ENCODE measurements at places on chromosomes 13 and 19. TPM values are rescaled to one million over a fixed set of nuclear protein-coding genes. Genes with fewer than 3 reads are reported as not detected.

DNA sequence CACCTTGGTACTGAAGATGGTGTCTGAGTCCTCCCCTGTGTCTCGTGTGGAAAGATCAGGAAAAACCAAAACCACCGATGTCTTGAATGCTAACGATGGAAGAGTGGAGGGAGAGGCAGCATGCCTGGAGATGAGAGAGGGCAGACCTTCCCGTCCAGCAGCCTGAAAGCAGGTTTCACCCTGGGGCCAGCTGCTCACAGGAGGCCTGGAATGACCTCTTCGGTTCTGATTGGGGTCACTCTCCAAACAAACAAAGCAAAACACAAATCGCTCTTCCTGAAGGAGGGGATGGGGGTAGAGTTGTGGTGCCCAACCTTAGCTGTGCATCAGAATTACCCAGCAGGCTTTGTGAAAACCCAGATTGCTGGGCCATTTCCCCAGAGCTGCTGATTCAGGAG lies 142.3 kb upstream of the SOX1 start:
- DNase-seq: no peak

DNA sequence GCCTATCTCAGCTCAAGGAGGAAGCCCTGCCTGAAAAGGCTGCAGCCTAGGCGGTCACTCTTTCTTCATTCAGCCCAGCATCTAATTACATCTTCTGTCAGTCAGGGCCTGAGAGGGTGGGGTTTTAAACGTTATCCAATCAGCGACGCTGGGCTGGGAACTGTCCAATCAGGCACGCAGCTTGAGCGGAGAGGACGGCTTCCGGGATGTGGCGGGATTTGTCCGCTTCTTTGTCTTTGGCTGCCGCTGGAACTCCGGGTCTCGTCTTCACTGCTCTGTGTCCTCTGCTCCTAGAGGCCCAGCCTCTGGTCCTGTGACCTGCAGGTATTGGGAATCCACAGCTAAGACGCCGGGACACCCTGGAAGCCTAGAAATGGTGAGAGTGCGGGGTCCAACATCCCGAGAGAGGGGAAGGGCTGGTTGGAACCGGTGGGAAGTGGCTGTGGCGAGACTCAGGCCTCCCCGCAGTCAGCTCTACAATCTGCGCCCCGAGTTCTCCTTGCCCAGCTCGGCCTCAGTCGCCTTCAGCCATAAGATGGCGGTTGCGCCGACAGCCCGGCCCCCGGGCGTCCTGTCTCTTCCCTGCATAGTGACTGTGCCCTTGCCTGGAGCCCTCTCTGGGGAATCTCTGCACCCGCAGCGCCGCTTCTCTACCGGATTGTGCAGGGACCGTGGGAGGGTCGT lies at the start of gene ZNF738:
TSS of gene ZNF738 (plus strand) at position 233 of the 684 bp plus-strand sequence. CDS start at position 374, 141 bp downstream.
- peak; percentile 93 for DNase-seq

DNA sequence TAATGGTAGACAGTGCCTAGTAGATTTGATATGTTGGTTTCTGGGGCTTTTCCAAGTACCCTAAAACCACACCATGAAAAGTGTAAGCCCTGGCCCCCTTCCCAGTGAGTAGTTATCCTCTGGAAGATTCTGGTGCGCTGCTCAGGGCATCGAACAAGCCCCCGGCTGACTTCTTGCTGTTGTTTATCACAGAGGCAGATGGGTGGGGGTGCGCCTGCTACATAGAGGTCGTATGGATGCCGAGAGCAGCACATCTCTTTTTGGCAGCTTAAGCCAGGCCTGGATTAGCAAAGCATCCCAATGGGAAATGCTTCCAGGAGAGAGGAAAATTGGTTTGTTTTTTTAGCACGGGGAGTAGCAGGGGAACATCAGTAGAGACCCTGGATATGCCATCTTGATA lies 26.3 kb upstream of the SPATA13 start:
- DNase-seq: no peak

DNA sequence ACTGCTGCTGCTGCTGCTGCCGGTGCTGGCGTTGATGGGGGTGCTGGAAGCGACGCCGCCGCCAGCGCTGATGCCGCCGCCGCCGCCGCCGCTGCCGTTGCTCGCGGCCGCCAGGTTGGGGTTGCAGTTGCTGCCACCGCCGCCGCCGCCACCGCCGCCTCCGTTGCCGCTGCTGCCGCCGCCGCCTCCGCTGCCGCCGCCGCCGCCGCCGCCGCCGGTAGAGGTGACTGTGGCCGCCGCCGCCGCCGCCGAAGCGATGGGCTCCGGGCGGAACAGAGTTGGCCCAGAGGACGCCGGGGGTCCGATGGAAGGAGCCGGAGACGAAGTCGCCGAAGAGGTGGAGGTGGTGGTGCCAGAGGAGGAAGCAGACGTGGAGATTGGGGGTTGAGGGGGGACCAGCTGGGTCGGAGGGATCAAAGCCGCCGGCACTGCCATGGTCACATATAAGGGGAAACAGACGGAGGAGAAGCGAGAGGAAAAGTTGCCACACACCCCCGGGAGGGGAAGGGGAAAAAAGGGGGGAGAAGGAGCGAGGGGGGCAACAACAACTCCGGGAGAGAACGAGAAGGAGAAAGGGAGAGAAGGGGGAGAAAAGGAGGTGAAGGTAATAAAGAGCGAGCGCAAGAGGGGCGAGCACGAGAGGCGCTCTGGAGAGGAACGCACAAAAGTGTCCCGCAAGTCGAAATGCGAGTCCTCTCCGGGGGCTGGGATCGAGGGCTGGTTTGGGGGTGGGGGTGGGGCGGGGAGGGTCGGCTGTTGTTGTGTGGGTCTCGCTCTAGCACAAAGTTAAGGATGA lies 471 bp downstream of the DACH1 start:
- DNase-seq: peak; percentile 67

GRCh38 chr19:8307400-8307964 lies 676 bp downstream of the CD320 start:
- peak; percentile 72 for DNase-seq

DNA sequence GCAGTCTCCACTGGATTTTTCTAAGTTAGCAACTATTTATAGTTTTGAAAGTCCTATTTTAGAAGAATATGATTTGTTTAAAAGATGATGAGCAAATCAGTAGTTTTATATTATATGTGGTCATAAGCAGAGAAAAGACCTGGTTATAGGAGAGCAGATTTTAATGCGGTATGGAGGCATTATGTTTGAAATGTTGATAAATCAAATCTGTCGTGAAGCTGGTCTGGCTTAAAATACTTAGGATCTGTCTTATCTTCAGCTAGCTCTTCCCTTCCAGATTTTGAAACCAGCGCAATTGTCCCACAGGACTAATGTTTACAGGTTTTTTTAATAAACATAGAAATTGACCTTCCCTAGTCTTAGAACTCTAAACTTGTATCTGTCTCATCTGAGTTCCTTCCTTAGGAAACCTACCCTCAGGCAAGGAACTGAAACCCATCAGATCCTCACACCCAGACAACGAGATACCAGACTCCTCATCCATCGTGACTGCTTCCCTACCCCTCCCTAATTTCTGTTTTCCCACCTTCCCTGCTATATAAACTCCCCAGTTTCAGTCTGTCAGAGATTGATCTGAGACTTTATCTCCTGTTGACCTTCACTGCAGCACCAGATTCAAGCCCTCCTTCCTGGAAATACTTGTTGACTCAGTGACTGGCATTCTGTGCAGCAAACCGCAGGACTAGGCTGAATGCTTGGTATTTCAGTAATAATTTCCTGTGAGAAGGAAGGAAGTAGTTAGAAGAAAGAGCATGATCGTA lies 37.8 kb upstream of the CXCL17 start:
- peak; percentile 71 for DNase-seq

DNA sequence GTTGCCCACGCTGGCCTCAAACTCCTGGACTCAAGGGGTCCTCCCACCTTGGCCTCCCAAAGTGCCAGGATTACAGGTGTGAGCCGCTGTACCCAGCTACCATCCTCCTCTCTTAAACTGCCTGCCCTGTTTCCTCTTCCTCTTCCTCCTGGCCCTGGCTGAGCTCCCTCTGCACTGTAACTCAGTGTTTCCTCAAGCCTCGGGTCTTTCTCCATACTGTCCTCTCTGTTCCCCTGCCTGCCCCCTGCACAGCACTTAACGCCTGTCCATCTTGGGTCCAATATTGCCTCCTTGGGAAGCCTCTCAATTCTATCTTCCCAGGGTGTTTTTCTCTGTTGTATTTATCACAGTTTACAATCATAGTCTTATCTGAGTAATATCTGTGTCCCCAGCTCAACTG lies 6.1 kb downstream of the LIPE start:
- peak; percentile 46 for DNase-seq

DNA sequence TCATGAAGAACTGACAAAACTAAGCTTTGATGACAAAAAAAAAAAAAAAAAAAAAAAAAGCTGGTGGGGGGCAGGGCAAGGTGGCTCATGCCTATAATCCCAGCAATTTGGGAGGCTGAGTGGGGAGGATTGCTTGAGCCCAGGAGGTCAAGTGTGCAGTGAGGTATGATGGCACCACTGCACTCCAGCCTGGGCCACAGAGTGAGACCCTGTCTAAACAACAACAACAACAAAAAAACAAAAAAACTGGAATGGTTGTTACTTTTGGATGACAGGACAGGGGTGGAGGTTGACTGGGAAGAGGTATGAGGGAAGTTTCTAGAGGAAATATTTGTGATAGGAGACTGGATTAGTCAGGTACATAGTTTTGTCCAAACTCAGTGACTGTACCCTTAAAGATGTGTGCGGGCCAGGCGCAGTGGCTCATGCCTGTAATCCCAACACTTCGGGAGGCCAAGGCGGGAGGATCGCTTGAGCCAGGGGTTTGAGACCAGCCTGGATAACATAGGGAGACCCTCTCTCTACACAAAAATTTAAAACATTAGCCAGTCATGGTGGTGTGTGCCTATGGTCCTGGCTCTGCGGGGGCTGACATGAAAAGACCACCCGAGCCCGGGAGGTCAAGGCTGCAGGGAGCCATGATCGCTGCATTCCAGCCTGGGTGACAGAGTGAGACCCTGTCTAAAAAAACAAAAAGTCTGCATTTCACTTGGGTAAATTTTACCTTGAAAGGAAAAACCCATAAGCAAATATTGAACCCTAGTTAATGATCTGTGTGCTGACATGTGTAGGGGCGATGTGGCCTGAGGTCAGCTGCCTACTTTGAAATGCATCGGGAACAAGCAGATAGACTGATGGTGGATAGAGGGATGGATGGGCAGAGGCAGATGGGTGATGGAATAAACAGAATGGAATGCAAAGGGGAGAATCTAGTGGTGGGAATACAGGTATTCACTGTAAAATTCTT lies 37.0 kb downstream of the CERS4 start:
- DNase-seq: peak; percentile 13

- no peak for DNase-seq
Observed at GRCh38 chr13:42140494-42140893, 92.0 kb downstream of the DGKH start.

The ERICH6B gene
- not detected for total RNA-seq

- DNase-seq: no peak
Observed at GRCh38 chr13:28245465-28245864, 107.1 kb downstream of the PAN3 start.

The ZNF8 gene
- 8.8 TPM for total RNA-seq

The C13orf46 gene
- 0.36 TPM for total RNA-seq

- DNase-seq: no peak
Observed at GRCh38 chr13:46207828-46208227, 3.9 kb upstream of the LRRC63 start.

GRCh38 chr19:1452802-1453524 lies 3.0 kb downstream of the APC2 start:
- DNase-seq: peak; percentile 91

DNA sequence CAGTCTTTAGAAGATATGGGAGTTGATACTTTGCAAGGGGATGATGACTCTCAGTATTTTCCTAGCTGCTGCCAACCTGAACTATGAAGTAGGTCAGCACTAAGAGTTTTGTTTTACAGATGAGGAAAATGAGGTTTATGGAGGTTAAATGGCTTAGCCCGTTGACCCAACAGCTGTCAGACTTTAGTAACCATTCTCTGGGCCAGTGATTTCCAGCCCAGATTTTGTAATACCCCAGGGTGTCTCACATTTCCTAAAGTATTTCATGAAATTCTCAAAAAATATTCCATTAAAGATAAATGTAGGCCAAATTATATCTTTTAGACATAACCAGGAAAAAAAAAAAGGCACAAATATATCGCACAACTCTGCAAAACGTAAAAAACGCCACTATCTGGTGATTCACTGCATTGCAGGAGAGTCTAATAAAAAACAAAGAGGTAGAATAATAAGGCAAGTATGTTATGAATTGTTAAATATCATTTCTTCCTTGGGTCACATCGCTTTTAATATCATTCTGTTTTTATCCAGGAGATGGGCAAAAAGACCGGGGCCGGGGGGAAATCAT lies 112.5 kb downstream of the DACH1 start:
- DNase-seq: no peak

The VAV1 gene
- 0.36 TPM for total RNA-seq

The FXYD1 gene
- not detected for total RNA-seq

GRCh38 chr13:99974296-99974938 lies 2.9 kb upstream of the ZIC5 start:
- peak; percentile 30 for DNase-seq

- DNase-seq: no peak
Observed at GRCh38 chr13:94303644-94304174, 175.8 kb downstream of the DCT start.

- no peak for DNase-seq
Observed at GRCh38 chr19:8806661-8807060, 25.4 kb downstream of the ZNF558 start.

DNA sequence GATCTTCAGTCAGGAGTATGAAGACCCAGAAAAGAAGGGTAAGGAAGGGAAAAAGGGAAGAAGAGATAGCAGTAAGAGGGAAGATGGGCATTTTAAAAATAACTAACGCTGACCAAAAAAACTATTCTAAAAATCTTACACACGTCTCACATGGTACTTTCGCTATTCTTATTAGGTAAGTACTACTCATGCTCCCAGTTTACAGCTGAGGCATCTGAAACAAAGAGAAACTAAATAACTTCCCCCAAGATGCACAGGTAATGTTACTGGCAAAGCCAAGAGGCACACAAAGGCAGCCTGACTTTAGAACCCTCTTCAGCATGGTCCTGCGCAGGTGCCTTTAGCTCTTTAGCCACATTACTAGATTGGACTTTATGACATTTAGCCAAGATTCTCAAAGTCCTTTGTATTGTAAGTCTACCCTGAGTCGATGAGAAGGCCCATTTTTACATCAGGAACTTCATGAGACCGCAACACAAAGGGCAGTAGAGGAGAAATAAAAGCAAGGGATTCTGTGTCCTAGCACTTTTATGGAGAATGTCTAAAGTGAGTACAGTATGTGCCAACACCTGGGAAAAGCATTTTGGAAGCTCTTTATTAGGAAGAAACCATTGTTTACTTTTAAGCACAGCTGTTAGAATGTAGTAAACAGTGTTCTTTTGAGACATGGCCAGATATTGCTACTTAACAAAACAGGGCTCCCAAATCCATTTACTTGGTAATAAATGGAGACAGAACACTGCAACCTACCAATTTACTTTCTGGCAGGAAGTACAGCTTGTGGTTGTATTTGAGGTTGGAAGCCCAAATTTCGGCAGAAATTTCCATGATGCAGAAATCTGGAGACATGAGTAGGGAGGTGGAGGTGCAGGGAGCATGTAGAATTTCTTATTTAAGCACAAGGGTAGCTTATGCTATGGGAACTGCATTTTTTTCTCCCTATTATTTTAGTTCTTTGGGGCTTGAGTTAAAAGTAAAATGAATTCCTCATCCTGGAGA lies 250.7 kb downstream of the KCTD12 start:
- DNase-seq: no peak

The NOVA2 gene
- total RNA-seq: not detected
